ENCODE measurements at places on chromosomes 16 and 17.

GRCh38 chr16:49701065-49701685, 154.7 kb downstream of the ZNF423 start:
- no peak for DNase-seq

DNA sequence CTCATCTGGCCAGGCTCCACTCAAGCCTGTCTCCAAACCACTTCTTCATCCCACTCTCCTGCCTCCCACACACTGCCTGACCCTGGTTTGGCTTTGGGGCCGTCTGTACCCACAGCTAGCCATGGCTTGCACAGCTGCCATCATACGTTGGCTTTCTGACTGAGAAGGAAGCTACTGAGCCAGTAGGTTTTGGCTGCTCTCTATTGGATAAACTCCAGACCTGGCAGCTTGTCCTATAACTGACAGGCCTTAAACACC, 3.9 kb downstream of the MIF4GD start:
- DNase-seq, result no peak

GRCh38 chr17:70320673-70321345, 151.5 kb downstream of the KCNJ2 start:
- no peak for DNase-seq

GRCh38 chr17:21293831-21294210, 9.3 kb downstream of the MAP2K3 start:
- no peak for DNase-seq

DNA sequence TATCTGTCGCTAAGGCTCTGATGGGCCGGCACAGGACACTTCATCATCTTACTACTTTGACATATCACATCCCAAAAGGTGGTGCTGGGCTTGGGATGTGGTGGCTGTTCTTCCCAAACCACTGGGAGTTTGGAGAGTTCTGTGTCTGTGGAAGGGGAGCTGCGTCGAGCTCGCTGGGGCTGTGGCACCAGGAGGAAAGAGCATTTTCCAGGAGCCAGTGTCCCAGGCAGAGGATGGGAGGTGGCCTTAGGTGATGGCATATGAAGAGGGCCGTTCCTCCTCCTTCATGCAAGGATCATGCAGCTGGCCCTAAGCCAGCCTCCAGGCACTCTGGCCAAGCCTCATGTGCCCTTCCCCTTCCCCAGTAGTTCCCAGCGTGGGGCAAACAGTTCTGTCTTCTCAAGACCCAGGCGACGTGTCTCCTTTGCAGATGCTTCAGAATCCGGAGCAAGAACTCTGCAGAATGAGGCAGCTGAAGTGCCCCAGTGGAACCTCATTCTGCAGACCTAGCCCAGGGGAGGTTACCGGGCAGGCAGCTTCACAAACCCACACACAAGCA, 89.4 kb upstream of the TNRC6C start:
- no peak for DNase-seq

DNA sequence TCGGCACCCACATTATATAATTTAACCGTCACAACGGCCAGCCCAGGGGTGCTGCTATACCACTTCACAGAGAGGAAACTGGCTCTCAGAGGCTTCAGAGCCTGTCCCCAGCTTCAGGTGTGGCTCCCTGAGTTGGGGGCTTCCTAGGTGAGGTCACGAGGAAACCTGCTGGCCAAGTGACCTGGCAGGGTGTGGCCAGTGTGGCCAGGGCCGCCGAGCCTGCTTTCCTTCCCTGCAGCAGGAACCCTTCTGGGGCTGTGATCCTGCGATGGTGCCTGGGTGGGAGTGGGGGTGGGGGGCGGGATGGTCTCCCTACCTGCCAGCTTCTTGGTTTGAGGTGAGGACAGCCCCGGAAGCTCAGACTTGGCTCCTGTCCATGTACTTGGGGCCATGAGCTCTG, 39.9 kb downstream of the ADCY7 start:
- no peak for DNase-seq

- no peak for DNase-seq
Observed at GRCh38 chr17:62618647-62619416, 8.6 kb upstream of the MRC2 start.

GRCh38 chr16:57305159-57305811, 20.8 kb upstream of the PLLP start:
- no peak for DNase-seq

DNA sequence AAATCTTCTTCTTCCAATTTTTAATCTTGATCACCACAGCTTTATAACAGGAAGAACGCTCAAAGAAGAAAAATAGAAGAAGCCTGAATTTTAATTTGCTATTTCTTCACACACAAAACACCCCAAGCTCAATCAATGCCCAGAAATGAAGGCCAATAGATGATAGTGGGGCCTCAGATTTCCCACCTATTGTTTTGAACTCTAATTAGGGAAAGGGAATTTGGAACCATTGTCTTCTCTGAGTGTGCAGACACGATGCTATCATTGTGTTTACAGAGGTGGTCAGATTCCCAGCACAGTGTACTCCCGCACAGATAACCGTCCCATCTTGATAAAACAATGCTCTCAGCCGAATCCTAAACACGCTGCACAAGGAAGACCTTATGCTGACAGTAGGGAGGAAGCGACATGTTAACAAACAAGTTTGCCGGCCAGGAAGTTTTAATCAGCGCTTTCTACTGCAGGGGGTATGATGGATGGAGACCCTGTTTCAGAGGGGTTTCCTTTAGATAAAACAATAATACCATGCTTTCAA, 684.7 kb downstream of the MAF start:
- DNase-seq, result no peak

- DNase-seq, result peak; percentile 92
Observed at GRCh38 chr16:84532291-84532724, 27.8 kb upstream of the MEAK7 start.

DNA sequence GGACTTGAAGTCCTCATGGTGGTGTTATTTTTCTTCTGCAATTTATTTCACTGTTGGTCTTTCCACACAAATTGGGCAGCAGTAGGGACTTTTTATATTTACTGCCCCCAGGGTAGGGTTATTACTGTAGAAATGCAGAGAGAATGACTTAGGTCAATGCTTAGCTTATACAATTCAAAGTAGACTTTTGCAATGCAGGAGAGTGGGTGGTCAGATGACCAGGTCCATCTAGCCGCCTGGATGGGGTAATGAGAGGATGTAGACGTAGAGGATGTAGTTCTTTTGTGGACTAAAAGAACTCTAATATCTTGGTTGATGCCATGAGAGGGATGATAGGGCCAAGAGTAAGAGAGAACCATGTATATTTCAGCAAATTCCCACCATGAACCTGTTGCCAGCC, 2.7 kb upstream of the KRTAP17-1 start:
- DNase-seq, result no peak

DNA sequence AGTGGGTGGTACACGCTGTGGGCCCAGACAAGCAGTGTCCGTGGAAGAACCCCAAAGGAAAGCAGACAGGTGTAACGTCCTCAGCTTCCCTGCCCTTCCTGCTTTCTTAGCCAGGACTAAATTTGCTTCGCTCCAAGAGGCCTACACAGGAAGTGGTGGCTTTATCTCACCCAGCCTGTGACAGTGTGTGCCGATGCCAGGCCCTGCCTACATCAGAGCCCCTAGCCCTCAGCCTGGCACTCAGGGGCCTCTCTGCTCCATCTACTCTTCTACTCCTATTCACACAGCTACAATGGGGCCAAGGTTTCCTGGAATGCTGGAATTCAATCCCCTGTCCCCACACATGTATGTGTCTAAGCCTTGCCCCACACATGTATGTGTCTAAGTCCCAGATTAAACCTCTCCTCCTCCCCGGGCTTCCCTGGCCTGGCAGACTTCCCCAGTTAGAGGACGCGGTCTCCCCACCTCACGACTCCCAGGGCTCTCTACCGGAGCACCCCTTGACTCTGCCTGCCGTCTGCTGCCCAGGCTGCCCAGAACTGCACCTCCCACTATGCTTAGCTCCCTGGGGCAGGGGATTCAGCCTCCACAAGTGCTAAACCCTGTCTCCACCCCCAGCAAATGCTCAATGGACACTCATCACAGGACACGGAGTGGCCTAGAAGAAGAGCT, 8.2 kb downstream of the PGAP3 start:
- DNase-seq, result no peak

- peak; percentile 12 for DNase-seq
Observed at GRCh38 chr17:35087731-35088355, 24.3 kb upstream of the RFFL start.

GRCh38 chr16:19678804-19679203, 39.2 kb downstream of the KNOP1 start:
- DNase-seq, result no peak

DNA sequence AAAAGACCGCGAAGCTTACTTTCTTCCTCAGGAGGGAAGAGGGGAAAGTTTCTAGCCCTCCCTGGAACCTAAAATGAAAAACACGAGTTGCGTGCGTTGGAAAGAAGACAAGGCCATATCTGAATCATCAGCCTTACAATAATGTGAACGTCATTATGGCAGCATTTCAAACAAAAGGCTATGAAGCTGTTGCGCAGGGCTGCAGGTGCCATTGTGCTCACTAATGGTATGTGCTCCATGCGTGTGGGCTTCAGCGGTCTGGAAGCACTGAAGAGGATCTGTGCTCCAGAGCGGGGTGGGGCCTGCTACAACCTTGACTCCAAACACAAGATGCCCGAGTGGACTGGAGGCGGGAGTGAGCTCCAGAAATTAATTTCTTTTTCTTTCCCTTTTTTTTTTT, 12.1 kb upstream of the CYB5B start:
- DNase-seq, result no peak

DNA sequence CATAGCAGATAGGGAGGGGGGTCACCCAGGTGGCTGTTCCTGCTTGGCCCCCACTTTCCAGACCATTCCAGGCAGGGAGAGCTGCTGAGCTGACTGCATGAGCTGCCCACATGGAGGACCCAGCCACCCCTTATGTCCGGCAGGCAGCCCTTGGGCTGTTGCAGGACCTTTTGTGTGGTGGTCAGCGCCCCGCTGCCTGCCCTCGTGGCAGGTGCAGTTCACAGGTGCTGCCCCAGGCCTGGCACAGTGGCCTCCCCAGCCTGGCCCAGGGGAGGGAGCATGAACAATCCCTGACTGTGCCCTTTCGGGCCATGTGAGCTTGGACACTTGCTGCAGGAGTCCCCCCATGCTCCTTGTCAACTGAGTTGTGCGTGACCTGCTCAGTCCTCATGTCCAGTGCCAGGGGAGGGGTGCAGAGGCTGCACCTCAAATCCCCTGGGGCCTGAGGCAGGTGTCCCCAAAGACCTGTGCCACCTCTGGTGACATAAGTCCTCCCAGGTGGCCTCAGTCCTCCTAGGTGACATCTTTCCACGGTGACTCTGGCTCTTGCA, 8.6 kb downstream of the TBC1D26 start:
- no peak for DNase-seq

- no peak for DNase-seq
Observed at GRCh38 chr17:79677646-79678045, 53.1 kb upstream of the ENPP7 start.

DNA sequence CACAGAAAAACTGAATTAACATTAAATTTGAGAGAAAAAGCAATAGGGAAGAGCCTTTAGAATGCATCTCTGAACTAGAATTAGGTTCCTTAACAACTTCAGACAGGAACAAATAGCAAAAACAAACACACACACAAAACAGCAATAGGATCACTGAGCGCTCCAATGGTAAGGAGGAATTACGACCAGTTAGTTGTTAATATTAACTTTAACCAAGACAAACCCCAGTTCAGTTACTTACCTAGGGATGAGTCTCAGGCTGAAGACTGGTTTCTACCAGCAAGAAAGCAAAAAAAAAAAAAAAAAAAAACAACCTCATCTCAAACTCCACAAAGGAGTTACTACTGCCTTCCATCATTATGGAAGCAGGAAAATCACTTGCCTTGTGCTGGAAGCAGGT, 14.6 kb downstream of the DHRS7B start:
- DNase-seq, result no peak

GRCh38 chr16:47787696-47788095, 326.6 kb downstream of the PHKB start:
- DNase-seq, result no peak

GRCh38 chr16:66927918-66928649, 2.7 kb upstream of the RRAD start:
- DNase-seq, result peak; percentile 38

GRCh38 chr17:13395346-13395745, 206.4 kb downstream of the HS3ST3A1 start:
- DNase-seq, result no peak

- DNase-seq, result peak; percentile 44
Observed at GRCh38 chr17:33038740-33039139, 47.1 kb downstream of the SPACA3 start.

GRCh38 chr17:39801055-39801454, 63.1 kb downstream of the IKZF3 start:
- DNase-seq, result no peak

DNA sequence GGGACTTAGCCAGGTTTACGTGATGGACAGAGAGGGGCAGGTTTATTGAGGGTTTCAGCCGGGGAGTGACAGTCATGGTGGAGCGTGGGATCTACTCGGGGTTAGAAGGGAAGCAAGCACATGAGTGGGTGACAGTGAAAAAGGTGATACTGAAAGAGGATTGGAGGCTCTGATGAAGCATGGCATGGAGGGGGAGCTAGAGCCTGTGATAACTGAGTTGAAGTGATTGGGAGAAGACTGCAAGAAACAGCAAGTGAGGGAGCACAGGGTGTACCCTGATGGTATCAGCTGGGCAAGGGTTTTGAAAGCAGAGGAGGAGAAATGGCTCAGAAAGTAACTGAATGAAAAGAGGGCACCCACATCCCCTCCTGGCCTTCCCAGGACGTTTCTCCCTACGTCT, 6.7 kb upstream of the KSR1 start:
- no peak for DNase-seq

- DNase-seq, result no peak
Observed at GRCh38 chr16:64253096-64253495, 868.8 kb downstream of the CDH11 start.

DNA sequence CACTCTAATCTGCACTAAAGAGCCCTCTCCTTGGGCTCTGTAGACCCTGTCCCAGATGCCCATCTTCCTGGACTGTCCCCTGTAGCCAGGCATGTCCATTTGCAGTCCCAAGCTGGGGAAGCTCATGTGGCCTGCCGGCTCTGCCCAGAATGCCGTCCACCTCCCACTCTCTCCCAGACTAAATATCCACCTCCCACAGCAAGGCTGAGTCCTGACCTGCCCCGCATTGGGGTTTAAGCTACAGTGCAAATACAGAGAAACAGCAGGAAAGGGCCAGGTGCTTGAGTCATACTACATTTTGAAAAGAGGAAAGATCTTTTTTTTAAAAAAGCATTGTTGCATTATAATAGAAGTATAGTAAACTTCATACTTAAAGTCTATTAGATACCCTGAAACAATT, 3.0 kb downstream of the ST6GALNAC2 start:
- DNase-seq, result no peak

DNA sequence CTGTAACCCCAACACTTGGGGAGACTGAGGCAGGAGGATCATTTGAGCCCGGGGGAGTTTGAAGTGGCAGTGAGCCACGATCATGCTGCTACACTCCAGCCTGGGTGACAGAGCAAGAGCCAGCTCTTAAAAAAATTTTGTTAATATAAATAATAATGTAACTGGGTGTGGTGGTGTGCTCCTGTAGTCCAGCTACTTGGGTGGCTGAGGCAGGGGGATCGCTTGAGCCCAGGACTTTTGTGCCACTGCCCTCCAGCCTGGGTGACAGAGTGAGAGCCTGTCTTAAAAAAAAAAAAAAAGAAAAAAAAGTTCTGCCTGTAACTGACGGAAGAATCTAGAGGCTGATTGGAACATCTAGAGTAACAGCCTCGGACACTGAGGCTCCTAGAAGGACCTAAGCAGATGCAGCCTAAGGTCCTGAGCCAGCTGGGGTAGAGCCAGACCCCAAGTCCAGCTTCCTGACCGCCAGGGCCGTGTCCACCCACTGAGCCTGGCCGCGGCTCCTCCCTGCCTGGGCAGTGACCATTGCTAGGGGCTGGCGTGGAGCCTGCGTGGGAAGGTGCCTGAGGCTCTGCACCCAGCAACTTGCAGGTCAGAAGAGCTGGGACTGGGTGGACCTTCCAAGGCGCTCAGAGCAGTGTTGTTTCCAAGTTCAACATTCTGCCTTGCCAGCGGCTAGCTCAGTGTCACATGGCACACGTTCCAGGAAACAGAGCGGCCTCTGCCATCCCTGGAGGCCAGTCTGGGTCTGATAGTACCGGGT, 209.4 kb upstream of the CIBAR2 start:
- peak; percentile 74 for DNase-seq

All from hepatic stellate cell (primary cell).